Aorta (tissue), 5 donors: ENCODE measurements at places on chromosomes 2 and 18. TPM values are rescaled to one million over a fixed set of nuclear protein-coding genes. Genes with fewer than 3 reads are reported as not detected.

DNA sequence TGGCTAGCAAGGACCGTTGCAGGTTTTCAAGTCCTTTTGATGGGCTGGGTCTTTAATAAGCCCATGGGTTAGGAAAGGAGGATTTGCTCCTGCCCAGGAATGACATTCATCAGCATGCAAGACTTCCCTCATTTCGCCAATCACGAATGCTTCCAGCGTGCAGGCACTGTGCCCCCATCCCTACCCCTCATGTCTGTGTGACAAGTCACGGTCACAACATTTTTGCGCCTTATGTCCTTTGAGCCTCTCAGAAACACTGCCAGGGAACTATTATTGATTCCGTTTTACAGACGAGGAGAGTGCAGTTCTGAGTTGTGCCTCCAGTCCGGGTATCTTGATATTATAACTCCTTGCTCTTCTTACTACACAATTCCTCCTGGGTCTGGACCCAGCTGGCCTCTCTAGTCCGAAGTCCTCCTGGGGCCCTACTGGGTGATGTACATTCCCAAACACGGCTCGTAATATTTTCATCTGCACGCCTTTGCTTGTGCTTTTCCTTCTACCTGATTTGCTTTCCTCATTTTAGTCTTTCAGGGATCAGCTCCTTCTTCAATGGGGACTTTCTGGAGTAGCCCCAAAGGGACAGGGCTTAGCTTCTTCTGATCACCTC is 101.8 kb upstream of the MYCN start:
- no peak for DNase-seq

DNA sequence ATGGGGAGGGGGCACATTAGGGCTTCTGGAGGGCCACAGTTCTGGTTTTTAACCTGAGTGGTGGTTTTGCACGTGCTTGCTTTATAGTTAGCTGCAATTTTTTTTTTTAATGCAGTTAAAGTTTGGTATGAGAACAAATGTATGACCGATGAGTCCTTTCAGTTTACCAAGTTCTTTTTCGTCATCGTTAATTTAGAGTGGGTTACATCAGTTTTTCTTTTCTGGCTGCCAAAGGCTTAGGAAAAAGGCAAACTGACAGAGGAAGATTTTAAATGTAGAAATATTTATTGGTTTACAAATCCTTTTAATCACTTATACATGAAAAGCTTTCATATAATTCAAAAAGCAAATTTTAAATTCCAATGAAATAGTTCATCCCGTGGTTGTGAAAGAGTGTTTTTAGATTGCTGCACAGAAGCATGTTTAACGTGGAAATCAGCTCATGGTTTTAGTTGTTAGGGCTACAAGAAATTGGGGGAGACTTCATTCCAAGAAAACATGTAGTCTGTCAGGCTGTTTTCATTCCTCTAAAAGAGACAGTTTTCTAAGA is 82.9 kb downstream of the MSH2 start:
- DNase-seq: no peak

DNA sequence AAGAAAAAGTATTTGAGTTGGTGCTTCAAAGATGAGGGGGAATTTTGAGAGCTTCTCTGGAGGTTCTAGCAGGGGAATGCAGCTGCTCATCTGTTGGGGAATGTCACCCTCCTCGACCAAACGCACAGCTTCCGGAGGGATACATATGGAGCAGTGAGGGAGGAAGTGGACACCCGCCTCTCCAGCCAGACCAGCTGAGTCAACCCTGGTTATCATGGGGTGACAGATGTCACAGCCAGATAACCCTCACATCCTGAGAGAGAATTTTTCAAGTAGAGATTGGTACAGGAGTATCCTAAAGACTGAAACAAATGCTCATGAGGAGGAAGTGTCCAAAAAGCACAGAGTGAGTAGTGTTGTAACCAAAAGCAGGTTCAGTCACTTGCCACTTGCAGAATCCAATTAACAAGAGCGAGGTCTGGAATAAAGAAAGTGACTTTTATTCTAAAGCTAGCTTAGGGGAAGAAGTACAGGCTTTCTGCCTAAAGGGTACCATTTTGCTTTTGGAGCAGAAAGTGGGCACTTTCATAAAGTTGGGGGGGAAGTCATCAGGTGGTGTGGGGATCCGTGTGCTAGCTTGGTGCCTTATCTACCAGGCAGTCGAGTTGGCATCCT is 395.2 kb downstream of the RAD51AP2 start:
- no peak for DNase-seq

DNA sequence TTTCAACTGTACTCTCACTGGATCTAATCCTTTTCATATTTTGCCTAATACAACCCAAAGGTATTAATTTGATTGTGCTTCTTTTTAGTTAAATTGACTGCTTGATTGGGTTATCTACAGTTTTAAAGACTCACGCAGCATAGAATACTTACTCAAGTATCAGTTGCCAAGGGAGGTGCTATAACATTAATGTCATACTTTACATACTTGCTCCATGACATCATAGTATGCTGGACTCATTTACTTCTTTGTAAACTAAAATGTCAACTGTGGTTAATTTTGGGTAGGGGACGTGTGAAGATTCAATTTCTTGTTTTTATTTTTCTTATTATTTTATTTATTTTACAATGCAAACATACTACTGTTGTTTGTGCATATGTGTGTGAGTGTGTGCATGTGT is 716.2 kb upstream of the VRK2 start:
- DNase-seq: no peak

- no peak for DNase-seq
Observed at GRCh38 chr2:170820757-170821530, 4.3 kb downstream of the GAD1 start.

GRCh38 chr18:784470-785172 is 27.4 kb downstream of the YES1 start:
- DNase-seq: no peak

IL36RN gene
- total RNA-seq: not detected

MYO3B gene
- total RNA-seq: not detected

HOXD4 gene
- total RNA-seq: 7.7 TPM

CCDC88A gene
- 92.4 TPM for total RNA-seq

NR4A2 gene
- total RNA-seq: 10.4 TPM

GNLY gene
- total RNA-seq: 2.1 TPM

OR6B2 gene
- not detected for total RNA-seq
